ENCODE measurements at places on chromosomes 1 and 21.
A peak's percentile ranks its signal among the peaks of the same experiment; 100 is the strongest.

GRCh38 chr1:8911416-8912309 lies 33.2 kb upstream of the ENO1 start:
- no peak for DNase-seq

DNA sequence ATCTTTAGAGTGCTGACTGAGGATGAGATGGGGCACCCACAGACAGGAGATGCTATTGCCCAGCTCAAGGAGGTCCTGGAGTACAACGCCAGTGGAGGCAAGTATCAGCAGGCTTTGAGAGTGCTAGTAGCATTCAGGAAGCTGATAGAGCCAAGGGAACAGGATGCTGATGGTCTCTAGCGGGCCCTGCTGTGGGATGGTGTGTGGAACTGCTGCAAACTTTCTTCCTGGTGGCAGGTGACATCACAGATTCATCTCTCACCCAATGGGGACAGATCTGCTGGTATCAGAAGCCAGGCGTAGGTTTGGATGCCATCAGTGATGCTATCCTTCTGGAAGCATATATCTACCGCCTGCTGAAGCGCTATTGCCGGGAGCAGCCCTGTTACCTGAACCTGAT lies 609.8 kb upstream of the NCAM2 start:
- DNase-seq: no peak

DNA sequence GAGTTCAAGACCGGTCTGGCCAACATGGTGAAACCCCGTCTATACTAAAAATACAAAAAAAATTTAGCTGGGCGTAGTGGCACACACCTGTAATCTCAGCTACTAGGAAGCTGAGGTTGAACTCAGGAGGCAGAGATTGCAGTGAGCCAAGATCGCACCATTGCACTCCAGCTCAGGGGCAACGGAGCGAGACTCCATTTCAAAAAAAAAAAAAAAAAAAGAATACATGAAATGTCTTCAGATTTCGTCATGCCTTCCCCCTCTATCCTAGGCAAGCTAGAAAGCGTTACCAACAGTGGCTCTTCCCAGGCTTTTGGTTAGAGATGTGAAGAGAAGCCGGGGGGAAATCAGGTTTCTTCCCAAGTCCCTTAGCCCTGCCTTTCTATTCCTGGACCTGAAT lies 3.6 kb downstream of the TFF1 start:
- DNase-seq: no peak

DNA sequence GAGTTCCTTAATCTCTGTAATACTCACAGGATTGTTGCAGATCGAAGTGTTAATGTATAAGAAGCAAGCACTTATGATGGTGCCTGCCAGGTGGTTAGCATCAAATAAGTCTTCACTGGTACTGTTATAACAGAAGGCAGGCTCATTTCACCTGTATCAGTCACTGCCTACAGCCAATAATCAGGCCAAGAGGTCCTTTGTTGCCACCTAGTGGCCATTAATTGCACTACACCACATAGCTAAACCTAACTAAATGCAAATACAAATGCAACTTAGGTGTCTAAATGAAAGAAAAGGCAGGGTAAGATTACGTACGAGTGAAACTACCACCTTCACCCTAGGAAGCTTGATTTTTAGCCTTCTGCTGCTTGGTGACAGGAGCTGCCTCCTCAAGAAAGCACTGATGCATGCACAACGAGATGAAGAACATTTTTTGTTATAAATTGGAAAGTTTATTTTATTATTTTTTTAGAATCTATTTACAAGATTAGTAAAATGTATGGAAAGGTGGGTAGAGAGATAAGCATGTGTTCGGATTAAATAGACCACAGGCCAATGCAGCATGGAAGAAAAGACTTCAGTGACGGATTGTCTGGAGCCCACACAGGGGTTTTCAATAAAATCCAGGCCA lies 334.8 kb upstream of the CAMK1G start:
- peak; percentile 83 for DNase-seq

- DNase-seq: no peak
Measured at GRCh38 chr1:87706779-87707228, 378.1 kb downstream of the LMO4 start.

DNA sequence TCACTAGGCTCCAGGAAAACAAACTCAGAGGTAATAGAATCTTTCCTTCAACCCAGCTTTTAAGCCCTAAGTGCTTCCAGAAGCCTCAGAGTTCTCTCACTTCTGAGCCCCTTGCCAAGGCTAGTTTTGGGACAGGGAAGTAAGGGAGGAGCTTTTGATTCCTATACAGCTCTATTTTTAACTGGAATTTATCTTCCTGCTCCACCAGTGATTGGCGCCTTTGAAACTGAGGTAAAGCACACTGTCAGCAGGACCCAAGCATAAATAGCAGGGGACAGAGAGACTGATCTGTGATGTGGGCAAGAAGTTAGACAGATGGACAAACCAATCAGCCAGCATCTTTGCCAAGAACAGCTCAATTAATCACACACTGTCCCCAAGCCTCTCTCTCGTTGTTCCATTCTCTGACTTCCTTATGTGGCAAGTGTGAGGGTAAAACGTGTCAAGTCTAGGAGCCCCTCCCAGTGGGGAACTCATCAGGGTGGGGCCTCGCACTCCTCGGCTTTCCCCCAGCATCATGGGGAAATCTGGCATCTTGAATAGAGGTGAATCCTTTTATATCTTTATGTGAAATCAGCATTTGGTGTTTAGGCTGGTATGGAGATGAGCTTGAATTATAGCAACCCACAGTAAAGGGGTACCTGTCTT lies 40.2 kb upstream of the MPZL1 start:
- DNase-seq: no peak

DNA sequence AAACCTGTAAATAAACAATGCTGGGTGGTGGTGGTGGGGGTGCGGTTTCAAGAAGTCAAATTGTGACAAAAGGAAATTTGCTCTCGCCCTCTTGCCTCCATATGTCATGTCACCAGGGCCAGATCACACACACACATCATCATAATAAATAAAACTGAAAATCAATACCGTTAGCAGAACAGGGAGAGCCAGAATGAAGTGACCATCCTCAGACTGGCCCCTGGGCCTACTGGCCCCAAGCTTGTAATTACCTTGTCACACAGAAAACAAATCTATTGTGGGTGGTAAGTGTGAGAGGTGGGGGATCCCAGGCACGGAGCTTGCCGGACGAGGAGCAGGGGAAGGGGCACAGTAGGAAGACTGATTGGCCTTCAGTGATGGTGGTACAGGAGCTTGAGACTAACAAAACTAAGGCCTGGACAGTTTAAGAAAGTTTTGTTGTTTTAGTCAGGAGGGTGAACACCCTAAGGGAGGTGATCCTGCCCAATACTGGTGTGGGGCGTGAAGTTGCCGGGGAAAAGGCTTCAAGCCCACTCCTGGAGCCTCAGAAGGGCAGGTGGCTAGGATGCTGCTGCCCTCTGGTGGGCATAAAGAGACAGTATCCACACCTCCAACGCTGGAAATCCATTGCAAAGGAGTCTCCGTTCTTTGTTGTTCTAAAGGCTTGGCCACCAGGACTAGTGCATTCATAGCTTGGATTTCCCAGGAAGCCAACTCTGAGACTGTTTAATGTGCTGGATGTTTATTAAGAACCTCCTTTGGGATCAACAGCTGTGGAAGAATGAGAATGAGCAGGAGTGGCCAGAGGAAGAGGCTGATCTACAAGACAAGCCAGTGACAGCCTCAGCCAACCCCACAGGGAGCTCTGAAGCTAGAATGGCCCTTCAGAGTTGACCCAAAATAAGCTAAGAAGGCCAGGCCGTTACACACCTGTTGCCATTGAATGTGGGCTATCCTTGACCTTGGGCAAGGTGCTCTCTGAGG lies 8.1 kb upstream of the C1orf216 start:
- DNase-seq: peak; percentile 77

Data from hepatocyte (in vitro differentiated cells).